B cell (primary cell): ENCODE measurements at places on chromosomes 6 and 20. TPM values are rescaled to one million over a fixed set of nuclear protein-coding genes. Genes with fewer than 3 reads are reported as not detected.

FAXC gene
- polyA plus RNA-seq, result not detected in 2 replicates

KCNK5 gene
- not detected in 2 replicates for polyA plus RNA-seq

NEURL2 gene
- polyA plus RNA-seq, result 1.6 and 3.3 TPM in 2 replicates

HLA-DOA gene
- polyA plus RNA-seq, result 191 and 338 TPM in 2 replicates

FAM217A gene
- polyA plus RNA-seq, result not detected in 2 replicates

HFE gene
- polyA plus RNA-seq, result 3.0 and 5.9 TPM in 2 replicates

PRR18 gene
- polyA plus RNA-seq, result 0.03 TPM in 1 of 2 replicates, not detected in the other

SLC44A4 gene
- not detected in 2 replicates for polyA plus RNA-seq

ZSCAN31 gene
- 1.9 and 3.1 TPM in 2 replicates for polyA plus RNA-seq

PRDM13 gene
- polyA plus RNA-seq, result not detected in 2 replicates

ADGRB3 gene
- not detected in 2 replicates for polyA plus RNA-seq

PTCRA gene
- polyA plus RNA-seq, result not detected in 2 replicates

HLA-DPA1 gene
- 559 and 2,256 TPM in 2 replicates for polyA plus RNA-seq

BIRC7 gene
- 0.12 TPM in 1 of 2 replicates, not detected in the other for polyA plus RNA-seq

IMPG1 gene
- polyA plus RNA-seq, result not detected in 2 replicates

ZNF334 gene
- polyA plus RNA-seq, result 0.27 and 0.30 TPM in 2 replicates

CBLN4 gene
- polyA plus RNA-seq, result not detected in 2 replicates

NKAIN4 gene
- polyA plus RNA-seq, result not detected in 2 replicates

ANGPT4 gene
- polyA plus RNA-seq, result not detected in 2 replicates

SLC32A1 gene
- polyA plus RNA-seq, result 0.16 TPM in 1 of 2 replicates, not detected in the other

ABHD12 gene
- 9.6 and 11.0 TPM in 2 replicates for polyA plus RNA-seq

CLIC5 gene
- 0.37 and 0.97 TPM in 2 replicates for polyA plus RNA-seq

C20orf144 gene
- 0.14 and 0.27 TPM in 2 replicates for polyA plus RNA-seq

AKAP7 gene
- 4.0 and 6.3 TPM in 2 replicates for polyA plus RNA-seq

FILIP1 gene
- not detected in 2 replicates for polyA plus RNA-seq

CDH4 gene
- not detected in 2 replicates for polyA plus RNA-seq

UBD gene
- not detected in 2 replicates for polyA plus RNA-seq

MACROD2 gene
- polyA plus RNA-seq, result 6.7 and 8.0 TPM in 2 replicates

HCK gene
- 23.4 and 33.3 TPM in 2 replicates for polyA plus RNA-seq

ZSCAN23 gene
- 0.09 TPM in 1 of 2 replicates, not detected in the other for polyA plus RNA-seq

CPNE5 gene
- 125 and 357 TPM in 2 replicates for polyA plus RNA-seq

OOEP gene
- 0.25 and 0.70 TPM in 2 replicates for polyA plus RNA-seq

IDH3B gene
- 225 and 299 TPM in 2 replicates for polyA plus RNA-seq
